ENCODE measurements at places on chromosomes 3 and 15.

DNA sequence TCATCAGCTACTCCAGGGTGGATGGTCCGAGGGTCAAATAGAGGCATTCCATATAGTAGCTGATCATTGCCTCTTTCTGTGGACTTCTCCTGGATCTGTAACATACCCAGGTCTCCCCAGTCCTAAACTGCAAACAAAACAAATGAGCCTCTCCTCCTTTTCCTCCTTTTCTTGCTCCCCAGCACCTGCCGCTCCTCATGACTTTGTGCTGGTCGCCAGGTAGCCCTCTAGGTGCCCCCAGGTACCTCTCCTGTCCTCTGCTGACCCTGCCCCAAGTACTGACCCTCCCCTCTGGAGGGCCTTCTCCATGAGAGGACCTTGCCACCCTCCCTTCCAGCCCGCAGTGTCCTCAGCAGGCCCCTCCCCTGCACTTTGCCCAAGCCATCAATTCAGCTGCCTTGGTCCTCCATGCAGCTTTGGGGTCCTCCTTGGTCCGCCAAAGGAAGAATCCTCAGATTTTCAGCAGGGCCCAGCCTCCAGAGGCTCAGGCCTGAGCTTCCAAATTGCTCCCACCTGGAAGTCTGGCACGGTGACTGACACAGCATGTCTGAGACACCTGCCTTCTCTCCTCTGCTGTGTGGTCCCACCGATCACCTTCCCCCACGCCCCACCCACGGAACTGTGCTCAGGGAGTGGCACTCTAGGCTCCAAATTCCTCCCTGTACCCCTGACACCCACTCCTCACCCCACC is 111.0 kb downstream of the LRRK1 start:
- H3K4me1 ChIP-seq, result peaks cover 8% of the 10 kb centered on the region
- no peaks in the 10 kb centered on the region for H3K36me3 ChIP-seq
- no peak overlapping the region for H3K4me3 ChIP-seq
- H3K27ac ChIP-seq, result no peak overlapping the region
- DNase-seq, result no peak

DNA sequence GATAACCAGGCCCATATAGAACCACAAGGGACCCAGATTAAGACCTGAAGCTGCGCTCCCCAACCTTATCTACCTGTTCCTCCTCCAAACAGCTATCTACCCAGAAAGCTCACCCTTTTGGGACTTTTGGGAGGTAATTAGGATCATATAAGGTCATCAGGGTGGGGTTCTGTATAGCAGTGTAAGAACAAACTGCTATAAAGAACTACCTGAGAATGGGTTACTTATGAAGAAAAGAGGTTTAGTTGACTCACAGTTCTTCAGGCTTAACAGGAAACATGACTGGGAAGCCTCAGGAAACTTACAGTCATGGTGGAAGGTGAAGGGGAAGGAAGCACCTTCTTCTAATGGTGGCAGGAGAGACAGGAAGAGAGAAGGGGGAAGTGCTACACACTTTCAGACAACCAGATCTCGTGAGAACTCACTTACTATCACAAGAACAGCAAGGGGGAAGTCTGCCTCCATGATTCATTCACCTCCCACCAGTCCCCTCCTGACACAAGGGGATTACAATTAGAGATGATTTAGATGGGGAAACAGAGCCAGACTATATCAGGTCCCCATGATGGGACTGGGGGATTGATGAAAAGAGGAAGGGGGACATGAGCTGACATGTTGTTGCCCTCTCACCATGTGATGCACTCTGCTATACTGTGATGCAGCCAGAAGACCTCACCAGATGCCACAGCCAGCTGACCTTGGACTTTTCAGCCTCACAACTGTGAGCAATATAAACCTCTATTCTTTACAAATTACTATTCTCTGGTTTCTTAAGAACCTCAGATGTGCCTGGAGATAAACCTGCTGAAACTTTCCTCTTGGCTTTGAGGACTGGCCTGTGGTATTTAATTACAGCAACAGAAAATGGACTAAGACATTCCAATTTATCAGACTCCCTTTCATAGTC is 15.3 kb upstream of the FMN1 start:
- no peaks in the 10 kb centered on the region for H3K4me1 ChIP-seq
- no peaks in the 10 kb centered on the region for H3K36me3 ChIP-seq
- H3K27ac ChIP-seq, result no peak overlapping the region
- H3K27me3 ChIP-seq, result no peaks in the 10 kb centered on the region

DNA sequence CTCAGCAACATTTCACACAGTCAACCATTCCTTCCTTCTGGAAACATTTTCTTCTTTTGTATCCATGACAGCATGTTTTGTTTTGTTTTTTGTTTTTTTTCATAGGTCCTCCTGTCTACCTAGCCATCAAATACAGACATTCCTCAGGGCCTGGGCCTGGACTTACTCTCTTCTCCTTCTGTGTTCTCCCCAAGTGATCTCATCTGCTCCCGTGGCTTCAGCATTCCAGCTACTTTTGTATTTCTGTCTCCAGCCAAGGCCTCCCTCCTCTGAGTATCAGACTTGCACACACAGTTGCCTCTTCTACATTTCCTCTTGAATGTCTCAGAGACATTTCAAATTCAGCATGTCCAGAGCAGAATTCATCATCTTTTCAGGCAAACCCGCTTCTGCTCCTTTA is 82.4 kb downstream of the HCN4 start:
- peak overlapping the region; percentile 82 for H3K27ac ChIP-seq
- no peaks in the 10 kb centered on the region for H3K27me3 ChIP-seq
- DNase-seq, result no peak

- no peak for DNase-seq
- H3K27ac ChIP-seq, result no peak overlapping the region
- no peak overlapping the region for H3K4me3 ChIP-seq
- H3K27me3 ChIP-seq, result no peaks in the 10 kb centered on the region
- H3K4me1 ChIP-seq, result peaks cover 12% of the 10 kb centered on the region
- peaks cover 55% of the 10 kb centered on the region for H3K36me3 ChIP-seq
Observed at GRCh38 chr15:90205886-90206285, 4.8 kb downstream of the SEMA4B start.

DNA sequence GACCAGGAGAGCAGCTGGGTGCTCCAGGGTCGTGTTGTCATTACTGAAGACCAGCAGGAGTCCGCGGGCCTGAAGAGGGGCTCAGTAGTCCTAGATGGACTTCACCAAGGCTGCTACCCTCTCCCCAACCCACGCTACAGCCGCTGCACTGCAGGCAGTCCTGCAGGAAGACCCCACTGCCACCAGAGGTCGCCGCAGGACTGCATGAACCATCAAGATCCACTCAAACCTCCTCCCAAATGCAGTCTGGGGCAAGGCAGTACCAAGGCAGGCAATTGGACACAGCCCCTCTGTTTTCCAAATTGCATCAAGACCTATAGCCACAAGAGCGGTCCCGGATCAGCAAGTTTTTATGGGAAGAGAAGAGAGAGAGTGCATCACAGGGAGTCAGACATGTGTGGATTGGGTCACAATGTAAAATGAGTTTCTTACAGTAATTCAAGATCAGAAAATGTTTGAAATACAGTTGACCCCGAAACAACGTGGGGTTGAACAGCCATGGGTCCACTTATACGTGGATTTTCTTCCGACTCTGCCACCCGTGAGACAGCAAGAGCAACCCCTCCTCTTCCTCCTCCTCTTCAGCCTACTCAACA is 46.7 kb downstream of the DZIP1L start:
- peak; percentile 84 for DNase-seq
- no peaks in the 10 kb centered on the region for H3K4me1 ChIP-seq
- no peak overlapping the region for H3K4me3 ChIP-seq

DNA sequence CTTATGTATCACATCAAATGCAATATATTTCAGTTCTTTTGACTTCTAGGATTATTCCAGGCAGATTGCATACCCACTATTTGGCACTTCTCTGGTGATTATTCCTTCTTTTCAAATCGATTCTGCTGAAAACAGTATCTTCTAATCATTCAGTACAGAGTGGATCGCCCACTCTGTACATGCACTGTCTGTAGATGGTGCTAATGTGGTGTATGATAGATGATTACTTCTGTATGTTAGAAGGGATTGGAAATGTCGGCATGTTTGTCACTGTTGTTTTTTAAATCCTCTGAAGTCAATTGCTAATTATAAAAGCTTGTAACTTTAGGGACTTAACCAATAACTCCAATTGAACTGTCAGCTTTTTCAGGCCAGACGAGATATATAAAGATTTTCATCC is 642.5 kb downstream of the GRM7 start:
- DNase-seq, result no peak
- H3K4me1 ChIP-seq, result no peaks in the 10 kb centered on the region
- no peak overlapping the region for H3K4me3 ChIP-seq

DNA sequence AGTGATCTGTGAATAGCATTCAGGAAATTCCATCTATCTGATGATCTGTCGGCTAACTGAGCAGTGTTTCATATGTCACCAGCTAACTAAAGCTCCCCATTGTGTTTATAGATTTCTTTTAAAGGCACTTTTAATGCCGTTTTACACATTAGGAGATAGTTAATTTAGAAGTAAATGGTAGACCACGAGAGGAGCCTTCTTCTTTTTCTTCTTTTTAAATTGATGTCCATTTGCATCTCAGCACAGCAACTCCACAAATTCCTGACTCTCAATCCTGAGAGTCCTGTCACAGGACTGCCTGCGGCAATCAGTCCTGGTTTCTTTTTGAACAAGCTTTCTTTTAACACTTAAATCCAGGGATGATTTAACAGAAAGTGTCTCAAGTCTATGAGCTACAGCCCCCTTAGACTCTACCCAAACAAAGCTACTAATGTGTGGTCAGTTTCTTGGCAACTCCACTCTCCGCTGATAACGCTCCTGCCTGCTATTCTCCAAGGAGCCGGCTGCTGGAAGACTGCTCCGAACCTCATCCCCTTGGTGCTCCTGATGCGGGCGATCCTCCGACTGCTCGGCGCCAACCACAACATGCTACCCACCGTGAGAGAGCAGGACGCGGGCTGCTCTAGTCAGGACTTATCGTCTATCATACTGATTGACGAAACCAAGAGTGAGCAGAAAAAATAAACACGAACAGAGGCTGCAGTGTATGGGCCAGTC is 421.4 kb downstream of the MECOM start:
- peaks cover 13% of the 10 kb centered on the region for H3K4me1 ChIP-seq
- peak overlapping the region; percentile 36 for H3K4me3 ChIP-seq

DNA sequence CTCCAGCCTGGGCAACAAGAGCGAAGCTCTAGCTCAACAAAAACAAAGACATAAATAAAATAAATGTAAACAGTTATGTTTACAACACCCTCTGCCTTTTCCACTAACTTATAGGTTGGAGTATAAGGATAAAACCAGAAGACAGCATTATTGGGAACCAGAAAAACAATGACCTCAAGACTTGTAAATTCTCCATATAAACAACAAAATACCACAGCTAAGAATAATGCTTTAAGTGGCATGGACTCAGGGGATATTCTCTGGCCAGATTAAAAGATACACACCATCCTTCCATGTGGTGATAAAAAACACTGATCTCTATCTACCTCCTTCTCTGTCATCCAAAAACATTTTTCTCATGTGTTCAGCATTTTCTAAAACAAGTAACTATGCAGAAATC is 500.6 kb downstream of the MAGI1 start:
- H3K36me3 ChIP-seq, result no peaks in the 10 kb centered on the region
- no peaks in the 10 kb centered on the region for H3K27me3 ChIP-seq
- H3K4me3 ChIP-seq, result no peak overlapping the region
- no peak for DNase-seq

DNA sequence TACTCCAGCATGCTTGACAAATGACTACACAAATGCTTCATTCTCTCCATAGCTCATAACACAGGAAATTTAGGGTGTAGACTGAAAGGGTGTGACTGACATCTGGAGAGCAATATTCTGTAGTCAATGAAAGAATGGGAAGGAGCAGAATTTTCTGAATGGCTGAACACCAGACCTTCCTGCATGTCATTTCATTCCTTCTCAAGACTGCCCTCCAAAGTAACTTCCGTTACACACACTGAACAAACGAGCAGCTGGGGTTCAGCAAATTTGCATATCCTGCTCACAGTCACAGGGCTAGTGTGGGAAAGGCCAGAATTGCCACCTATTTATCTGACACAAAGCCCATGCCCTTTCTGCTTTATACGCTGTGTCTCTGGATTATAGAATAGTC is 325.0 kb upstream of the CFAP20DC start:
- H3K27me3 ChIP-seq, result no peaks in the 10 kb centered on the region
- no peak overlapping the region for H3K27ac ChIP-seq
- no peaks in the 10 kb centered on the region for H3K4me1 ChIP-seq

DNA sequence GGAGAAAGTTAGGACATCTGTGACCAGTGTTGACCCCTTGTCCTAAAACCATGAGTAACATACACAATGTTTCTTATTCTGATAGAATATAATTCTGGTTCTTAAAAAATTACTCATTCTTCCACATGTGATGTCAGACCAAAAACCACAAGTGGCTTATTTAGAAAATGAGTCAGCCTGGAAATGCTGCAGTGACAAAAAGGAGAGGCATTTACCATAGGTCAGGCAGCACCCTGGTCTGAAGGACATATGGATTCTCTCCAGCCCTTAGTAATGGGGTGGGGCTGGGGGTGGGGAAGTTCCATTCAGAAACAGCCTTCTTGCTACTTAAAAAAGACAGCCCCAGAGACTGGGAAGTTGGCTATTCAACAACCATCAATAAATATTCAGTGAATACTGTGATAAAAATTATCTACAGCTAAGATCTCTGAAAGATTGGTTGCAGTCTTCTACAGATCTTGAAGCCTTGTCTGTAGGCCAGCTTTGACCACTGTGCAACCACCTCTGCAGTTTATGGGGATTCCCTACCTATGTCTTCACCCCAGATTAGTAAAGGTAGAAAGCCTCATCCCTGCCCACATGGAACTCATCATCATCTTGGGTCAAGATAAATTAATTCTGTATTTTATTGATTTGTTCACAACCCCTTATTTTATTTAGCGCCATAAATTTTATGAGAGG is 34.9 kb upstream of the TIMP4 start:
- H3K36me3 ChIP-seq, result no peaks in the 10 kb centered on the region
- DNase-seq, result peak; percentile 80
- H3K27ac ChIP-seq, result peak overlapping the region; percentile 89
- H3K4me1 ChIP-seq, result peaks cover 76% of the 10 kb centered on the region
- no peak overlapping the region for H3K4me3 ChIP-seq

DNA sequence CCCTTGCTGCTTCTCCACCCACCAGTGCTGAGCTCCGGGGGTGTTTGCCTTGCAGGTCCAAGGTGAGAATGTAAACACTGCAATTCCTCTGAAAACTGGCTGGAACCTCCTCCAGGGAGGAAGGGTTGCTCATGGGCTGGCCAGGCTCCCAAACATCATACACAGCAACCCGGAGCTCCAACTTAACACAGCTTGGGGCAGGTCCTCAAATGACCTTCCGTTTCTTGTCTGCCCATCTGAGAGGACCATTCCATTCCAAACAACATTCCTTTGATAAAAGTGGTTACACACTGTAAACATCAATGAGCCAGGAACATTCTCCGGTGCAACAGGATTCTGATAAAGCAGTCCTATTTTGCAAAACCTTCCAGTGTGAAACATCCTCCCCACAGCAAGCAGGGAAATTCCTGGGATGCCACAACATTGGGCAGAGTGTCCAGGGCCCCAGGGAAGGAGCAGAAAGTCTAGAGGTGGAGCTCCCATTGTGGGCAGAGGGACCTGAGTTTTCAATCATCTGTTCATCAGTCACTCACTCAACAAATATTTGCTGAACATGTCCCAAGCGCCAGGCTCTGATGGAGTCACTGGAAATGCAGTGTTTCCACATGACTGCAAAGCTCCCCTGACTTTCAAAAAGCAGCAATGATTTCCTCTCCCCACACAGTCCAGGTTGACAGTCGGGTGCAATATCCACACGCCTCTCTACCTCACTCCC is 7.3 kb upstream of the HEG1 start:
- no peak overlapping the region for H3K27ac ChIP-seq
- H3K4me1 ChIP-seq, result peaks cover 17% of the 10 kb centered on the region
- no peak overlapping the region for H3K4me3 ChIP-seq
